ENCODE measurements at places on chromosomes 2 and 18.

DNA sequence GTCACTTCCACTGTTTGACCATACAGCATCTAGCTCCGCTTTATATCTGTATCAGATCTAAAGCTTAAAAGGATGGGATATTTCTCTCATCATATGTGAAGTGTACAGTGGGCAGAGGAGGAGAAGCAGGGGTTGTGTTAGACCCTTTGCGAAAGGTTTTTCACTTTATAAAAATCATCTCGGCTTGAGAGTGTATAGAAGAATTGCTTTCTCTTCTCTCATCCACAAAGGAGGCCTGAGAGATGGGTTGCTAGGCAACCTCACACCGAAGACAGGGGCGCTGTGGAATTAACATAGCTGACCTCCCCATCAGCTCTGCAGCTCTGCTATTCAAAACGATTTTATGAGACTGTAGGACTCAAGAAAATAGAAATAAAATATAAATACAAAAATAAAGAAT is 70.2 kb upstream of the GALNT3 start:
- DNase-seq = no peak

- DNase-seq = no peak
Observed at GRCh38 chr2:19158896-19159295, 199.5 kb downstream of the OSR1 start.

GRCh38 chr2:164371916-164372315 is 249.4 kb downstream of the GRB14 start:
- no peak for DNase-seq

- DNase-seq = no peak
Observed at GRCh38 chr2:64220894-64221617, 76.8 kb upstream of the PELI1 start.

DNA sequence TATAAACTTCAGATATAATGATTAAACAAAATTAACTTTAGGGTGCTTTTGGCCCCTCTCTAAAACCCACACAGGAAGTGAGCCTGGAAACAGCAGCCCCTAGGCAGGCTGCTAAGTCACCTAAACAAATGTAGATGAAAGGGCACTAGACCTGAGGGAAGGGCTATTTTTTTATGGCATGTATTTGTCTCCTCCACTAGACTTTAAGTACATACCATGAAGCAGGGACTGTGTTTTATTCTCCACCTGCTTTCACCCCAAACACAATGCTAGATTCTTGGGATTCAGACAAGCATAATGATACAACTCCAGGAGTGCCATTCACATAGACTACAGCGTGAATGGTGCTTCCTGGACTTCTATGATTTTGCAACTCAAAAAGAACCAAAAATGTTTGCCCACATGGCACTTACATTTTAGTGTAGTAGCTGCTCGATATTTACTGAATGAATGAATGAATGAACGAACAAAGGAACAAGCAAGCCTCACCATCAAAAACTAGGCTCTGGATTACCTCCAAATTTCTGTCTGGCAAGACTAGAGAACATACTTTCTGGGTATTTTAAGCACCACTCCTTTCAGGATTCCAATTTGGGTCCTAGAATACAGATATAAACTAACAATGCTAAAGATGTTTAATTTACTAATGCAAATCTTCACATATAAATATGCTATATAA is 10.1 kb downstream of the ATAD2B start:
- DNase-seq = no peak

DNA sequence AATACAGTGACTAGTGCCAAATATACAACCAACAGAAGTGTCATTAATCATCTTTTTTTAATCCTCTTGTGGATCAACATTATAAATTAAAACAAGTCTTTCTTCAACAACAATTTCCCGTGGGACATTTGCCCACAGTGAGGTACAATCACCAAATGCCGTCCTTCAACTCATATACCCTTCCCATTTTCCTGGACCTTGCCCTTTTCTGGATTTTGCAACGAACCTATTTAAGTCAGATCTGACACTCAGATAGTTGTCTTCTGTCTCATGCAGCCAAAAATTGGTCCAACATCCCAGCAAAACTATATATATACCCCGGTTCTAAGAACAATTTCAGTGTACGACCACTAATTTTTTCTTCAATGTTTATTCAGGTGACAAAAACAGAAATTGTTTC is 324.0 kb downstream of the DSEL start:
- DNase-seq = no peak

- DNase-seq = no peak
Observed at GRCh38 chr2:3285901-3286645, 91.5 kb downstream of the EIPR1 start.

- no peak for DNase-seq
Observed at GRCh38 chr2:42228101-42228500, 58.9 kb downstream of the EML4 start.

- no peak for DNase-seq
Observed at GRCh38 chr2:73457982-73458381, 72.3 kb downstream of the ALMS1 start.

DNA sequence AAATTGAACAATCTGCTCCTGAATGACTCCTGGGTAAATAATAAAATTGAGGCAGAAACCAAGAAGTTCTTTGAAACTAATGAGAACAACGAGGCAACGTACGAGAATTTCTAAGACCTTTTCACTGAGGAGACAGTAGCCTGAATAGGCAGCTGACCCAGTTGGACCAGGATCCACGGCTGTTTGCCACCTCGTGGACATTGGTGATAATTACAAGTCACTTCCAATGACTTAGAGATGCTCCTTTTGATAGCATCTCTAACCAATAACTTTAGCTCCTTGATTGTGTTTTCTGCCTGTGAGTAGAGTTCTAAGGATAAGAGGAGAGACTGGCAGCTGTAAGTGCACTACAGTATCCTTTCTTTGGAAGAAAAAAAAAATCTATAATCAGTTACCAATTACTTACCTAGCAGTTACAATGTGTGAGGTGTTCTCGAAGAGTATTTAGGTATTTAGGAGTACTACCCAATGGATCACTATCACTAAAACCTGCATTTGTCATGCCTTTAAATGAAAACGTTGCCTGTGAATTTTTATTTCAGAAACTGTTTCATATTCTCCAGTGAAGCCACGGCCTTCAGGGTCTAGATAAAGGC is 31.3 kb upstream of the CNTNAP5 start:
- DNase-seq = peak; percentile 1

GRCh38 chr2:17589406-17590035 is 49.0 kb downstream of the VSNL1 start:
- no peak for DNase-seq

- no peak for DNase-seq
Observed at GRCh38 chr2:161983331-161983651, 90.7 kb downstream of the DPP4 start.

DNA sequence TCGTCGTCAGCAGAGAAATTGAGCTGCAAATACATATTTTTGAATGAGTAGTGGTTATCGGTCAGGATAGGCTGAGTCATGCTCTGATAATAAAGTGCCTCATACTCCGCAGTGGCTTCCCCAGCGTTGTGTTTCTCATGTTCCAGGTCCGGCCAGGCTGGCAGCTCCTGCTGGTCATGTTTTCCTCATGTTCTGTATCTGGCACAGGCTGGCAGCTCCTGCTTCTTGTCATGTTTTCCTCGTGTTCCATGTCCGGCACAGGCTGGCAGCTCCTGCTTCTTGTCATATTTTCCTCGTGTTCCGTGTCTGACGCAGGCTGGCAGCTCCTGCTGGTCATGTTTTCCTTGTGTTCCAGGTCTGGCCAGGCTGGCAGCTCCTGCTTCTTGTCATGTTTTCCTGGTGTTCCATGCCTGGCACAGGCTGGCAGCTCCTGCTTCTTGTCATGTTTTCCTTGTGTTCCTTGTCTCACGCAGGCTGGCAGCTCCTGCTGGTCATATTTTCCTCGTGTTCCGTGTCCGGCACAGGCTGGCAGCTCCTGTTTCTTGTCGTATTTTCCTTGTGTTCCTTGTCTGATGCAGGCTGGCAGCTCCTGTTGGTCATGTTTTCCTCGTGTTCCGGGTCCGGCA is 148.9 kb downstream of the ATP9B start:
- DNase-seq = no peak

- no peak for DNase-seq
Observed at GRCh38 chr2:105812180-105813044, 67.7 kb downstream of the NCK2 start.

DNA sequence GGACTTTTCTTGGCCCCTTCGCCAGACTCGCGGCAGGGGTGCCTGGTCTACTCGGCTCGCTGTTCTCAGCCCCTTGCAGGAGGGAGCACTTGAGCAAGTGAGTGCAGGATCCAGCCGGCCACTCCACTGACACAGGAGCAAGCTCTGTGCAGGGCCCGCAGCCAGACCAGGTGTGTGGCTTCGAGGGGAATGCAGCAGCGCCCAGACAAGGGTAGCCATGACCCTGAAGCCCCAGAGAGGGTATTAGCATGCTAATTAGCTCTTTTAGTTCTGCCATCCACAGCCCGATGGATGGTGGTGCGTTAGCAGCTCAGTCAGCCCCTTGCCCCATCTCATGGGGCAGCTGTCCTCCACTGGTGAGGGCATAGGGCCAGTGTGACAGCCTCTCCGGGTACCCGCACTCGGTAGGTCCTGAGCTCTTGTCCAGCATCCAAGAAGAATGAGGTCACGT is 103.2 kb upstream of the HS6ST1 start:
- DNase-seq = no peak
